ENCODE measurements at places on chromosomes 7 and 10. TPM values are rescaled to one million over a fixed set of nuclear protein-coding genes. Genes with fewer than 3 reads are reported as not detected.

Gene PSPH
- 14.6 TPM for total RNA-seq

GRCh38 chr7:18566829-18567228, 71.3 kb downstream of the HDAC9 start:
- DNase-seq, result no peak

- no peak for DNase-seq
Measured at GRCh38 chr7:92297736-92298135, 52.0 kb downstream of the ANKIB1 start.

GRCh38 chr7:97272237-97272975, 154.9 kb downstream of the SDHAF3 start:
- DNase-seq, result no peak

DNA sequence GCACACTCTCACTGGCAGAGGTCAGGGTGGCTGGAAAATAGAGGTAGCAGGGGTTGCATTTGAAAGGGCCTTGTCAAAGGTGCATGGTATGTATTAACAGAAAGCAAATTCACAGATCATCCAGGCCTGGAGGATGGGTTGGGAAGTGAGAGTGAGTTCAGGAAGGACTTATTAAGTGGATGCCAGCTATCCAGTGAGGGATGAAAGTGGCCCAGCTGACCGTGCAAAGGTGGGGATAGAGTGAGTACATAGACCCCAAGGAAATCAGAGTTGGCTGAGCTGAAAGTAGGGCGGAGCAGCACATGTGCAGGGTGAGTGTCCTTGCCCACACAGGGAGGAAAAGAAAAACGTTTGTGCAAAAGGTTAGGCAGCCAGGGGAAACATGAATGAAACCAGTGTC, 58.1 kb downstream of the HECW1 start:
- DNase-seq, result no peak

- DNase-seq, result no peak
Measured at GRCh38 chr7:117810642-117811512, 62.4 kb downstream of the CTTNBP2 start.
